GM18507 (cell line): ENCODE measurements at places on chromosomes 1 and 21.
A peak's percentile ranks its signal among the peaks of the same experiment; 100 is the strongest.

DNA sequence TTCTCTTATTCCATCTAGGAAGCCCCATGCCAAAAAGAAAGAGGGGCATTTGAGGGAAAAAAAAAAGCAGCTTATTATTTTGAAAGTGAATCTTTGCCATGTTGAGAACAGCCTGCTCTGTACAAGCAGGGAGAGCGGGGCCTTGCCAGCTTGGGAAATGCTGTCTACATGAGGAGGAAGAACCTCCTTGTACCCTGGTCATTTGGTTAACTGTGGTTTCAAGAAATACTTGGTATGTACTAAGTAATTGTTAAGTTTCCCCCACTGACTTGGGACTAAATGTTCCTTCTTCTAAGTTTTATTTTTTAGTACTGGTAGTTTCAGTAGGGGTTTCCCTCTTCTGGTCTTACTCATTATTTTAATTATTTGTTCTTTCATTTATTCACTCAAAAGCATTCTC is 144.1 kb upstream of the HOOK1 start:
- no peak for DNase-seq

DNA sequence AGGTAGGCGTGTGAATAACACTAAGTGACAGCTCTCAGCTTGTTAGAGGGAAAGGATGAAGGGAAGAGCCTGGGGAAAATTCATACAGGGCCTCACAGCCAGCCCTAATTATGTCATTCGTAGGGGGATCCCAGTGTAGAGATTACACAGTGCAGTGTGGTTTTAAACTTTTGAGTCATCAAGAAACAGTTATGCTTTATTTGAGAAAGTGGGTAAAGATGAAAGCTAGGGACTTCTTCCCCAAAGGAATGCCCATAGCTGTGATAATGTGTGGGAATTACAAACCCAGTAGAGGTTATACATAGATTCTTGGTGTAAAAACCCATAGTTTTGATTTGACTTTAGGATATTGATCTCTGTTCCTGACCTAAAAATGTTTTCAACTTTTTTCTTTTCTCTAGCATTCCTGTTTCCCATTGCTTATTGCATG is 1.9 kb downstream of the TTF2 start:
- DNase-seq, result no peak

DNA sequence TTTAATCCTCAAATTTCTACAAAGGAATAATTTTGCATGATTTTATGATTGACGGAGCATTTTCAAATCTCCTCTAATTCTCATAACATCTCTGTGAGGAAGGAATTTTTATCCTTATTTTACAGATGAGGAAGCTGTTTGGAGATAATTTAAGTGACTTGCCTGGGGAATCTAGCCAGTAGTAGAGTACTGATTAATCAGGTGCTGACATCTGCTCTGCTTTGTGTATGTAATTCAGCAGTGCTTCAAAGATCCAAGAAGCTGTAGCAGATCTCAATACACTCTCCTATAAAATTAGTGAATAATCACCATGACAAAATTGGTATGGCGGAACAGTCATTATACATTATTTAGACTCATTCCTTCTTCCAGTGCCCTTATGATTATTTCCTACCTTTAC is 46.0 kb downstream of the DPH5 start:
- no peak for DNase-seq

- DNase-seq, result no peak
Observed at GRCh38 chr1:81209461-81209860, 591.3 kb upstream of the ADGRL2 start.

DNA sequence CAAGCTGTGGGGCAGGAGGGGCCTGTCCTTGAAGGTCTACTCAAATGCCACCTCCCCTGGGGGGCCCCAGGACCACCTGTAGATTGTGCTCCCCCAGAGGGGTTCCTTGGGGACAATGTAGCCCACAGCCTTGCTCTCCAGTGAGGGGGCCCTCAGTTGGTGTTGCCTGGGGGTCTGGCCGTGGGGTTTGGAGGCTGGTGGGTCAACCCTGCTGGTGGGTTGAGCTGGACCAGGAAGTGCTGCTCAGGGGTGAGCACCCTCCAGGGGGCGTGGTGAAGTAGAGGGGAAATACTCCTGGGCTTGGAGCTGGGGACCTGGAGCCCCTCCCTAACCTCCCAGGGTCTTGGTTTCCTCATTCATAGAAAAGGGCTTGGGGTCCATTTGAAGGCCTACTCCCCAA is 143.6 kb upstream of the WNT4 start:
- DNase-seq, result no peak

DNA sequence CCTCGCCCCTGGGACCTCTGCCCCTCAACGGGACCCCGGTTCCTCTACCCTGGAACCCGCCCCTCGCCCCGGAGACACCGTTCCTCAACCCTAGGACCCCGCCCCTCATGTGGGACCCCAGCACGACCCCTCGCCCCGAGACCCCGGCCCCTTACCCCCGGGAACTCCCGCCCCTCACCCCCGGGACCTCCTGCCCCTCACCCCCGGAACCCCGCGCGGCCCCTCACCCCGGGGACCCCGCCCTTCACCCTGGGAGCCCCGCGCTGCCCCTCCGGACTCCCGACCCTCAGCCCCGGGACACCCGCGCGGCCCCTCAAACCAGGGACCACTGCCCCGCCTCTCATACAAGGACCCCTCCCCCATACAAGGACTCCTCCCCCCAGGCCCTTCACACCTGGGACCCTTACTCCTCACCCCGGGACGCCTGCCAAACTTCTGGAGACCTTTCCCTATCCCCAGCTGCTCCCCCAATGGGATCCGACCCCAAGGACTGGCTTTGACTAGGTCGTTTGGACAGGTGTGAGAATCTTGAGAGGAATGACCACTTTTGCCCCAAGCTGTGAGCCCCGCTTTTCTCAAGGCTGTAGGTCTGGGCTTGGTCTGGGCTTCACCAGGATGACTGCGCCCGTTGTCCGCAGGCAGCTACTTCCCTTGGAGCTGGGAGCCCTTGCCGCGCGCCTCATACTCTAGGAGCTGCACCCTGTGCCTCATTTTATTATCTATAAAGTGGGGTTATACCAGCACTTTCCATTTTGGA is 843 bp downstream of the DIP2A start:
- DNase-seq, result no peak

DNA sequence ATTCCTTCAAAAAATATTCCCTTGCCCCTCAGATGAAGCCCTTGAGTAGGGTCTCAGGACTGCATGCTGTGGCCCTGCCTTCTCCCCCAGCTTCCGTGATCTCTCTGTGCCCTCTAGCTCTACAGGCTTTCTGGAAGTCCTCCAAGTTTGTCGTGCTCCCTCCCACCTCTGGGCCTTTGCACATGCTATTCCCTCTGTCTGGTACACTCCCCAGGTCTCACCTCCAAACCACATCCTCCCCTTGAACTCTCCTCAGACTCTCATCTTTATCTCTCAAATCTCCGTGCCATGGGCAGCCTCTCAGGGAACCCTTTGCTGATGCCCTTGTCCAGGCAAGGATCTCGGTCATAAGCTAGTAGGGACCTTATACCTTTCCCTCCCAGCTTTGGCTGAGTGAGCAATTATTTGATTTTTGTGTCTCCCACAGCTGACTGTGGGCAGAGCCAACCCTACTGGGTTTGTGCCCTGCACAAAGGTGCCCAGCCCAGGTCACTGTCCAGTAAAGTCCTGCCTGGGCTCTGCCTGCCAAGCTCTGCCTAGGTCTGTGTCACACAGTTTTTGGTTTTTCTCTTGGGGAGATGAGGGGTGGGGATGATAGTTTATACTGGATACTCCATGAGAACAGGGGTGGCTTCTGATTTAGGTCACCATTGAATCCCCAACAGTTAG is 188.1 kb downstream of the ZNF281 start:
- DNase-seq, result no peak

DNA sequence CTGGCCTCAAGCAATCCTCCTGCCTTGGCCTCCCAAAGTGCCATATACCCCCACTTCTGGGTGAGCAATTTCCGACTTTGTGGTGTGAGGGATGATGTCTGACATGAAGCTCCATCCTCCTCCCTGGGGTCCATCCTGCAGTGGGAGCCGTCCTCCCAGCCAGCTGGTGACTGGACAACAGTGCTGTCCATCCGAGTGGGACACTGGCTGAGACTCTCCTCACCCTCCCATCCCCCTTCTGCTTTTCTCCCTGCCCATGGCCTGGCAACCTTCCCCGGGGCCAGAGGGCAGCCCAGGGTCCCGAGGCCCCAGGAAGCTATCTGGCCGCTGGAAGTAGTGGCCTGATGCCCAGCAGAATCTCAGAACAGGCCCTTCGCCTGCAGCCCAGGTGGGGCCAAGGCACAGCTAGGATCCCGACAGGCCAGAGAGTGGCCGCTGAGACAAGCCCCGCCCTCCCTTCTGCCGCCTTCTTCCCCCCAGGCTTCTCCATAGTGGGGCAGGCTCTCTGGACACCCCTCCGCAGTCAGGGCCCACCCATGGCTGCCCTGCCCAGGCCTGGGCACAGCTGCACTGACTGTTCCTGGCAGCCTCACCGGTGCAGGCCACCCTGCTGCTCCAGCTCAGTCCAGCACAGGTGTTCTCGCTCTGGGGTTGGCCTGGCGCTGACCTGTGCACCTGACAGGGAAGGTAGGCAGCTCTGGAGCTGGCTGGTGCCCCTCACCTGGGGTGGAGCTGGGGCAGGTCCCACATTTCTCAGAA is 8.4 kb upstream of the FAAP20 start:
- no peak for DNase-seq

DNA sequence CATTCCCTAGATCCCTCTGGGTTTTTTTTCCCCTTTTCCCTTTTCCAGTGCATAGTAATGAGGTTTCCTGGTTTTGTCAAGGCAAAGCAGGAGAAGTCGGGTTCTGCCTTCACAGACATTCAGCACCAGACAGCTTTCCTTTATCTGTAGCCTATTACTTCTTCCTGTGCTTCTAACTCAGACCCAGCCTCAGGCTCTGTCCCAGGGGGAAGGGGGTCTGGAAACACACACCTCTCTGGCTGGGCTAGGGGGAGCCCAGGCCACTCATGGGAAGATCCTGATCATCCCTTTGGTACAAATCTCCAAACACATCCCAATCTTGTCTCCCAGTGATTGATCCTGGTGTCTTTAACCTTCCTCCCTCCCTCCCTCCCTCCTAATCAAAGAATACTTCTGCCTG is 656.4 kb downstream of the LMO4 start:
- DNase-seq, result no peak

DNA sequence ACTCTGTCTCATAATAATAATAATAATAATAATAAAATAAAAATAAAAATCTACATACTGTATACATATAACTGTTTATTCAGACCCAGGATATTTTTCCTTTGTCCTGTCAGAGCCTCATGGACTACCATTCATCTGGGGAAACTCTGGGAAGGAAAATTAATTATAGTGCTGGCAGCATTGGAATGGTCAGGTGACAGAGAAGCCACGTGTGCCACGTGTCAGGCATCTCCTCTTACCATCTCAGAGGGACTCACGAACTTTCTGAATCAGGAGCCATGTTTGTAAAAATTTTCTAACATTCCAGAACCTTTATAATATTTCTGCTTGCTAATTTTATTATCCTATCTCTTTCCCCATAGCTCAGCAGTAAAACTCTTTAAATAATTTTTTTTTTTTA is 97.8 kb upstream of the HNRNPU start:
- no peak for DNase-seq

- DNase-seq, result no peak
Observed at GRCh38 chr1:184743062-184743756, 11.4 kb downstream of the EDEM3 start.

DNA sequence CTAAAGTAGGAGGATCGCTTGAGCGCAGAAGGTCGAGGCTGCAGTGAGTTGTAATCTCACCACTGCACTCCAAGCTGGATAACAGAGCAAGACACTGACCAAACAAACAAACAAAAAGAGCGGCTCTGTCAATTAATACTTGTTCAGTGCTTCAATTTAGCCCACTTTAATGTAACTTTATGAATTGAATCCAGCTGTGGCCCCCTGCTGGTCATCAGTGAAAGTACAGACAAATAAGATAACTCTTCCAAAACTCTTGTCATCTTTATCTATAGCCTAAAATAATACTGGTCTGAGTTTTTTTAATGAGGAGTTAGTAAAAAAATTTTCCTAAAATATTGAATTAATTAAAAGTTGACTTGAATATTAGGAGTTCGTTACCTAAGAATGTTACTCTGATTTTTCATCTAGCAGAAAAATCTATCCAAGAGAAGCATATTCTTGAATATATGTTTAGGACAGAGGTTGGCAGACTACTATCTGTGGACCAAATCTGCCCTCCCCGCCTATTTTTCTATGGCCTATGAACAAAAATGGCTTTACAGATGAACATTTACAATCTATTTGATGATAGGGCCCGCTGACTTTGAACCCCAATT is 26.1 kb downstream of the ATP5PF start:
- DNase-seq, result peak; percentile 28

- DNase-seq, result no peak
Observed at GRCh38 chr21:40556442-40556968, 290.5 kb downstream of the DSCAM start.

GRCh38 chr1:151060007-151060656 is at the start of gene MLLT11:
Gene MLLT11 (plus strand): TSS chr1:151060397. CDS start chr1:151067225, 6,828 bp downstream.
- DNase-seq, result no peak

DNA sequence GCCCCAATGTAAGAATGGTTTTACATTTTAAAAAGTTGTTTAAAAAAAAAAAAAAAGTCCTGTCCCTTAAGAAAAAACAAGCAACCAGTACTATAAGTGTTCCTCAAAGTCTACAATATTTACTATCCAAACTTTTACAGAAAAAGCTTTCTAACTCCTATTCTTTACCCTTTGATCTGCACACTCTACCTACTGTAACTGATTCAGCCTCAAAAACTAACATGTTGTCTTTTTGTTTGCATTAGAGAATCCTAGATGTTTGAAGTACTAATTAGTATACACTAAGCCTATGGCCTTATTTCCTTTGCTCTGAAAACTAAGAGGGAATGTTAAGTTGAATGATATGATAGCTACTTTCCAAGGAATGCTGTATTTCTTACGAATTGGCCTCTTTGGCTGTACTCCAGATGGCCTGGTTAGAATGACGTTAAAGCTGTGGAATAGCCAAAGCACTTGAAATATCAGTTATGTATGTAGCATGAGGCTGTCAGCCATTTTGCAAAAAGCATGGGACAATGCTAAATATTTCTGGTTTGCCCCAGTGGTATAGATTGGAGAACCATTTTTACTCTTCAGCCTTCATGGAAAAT is 234.8 kb downstream of the GPR52 start:
- DNase-seq, result no peak

- no peak for DNase-seq
Observed at GRCh38 chr1:5570931-5571330, 421.3 kb downstream of the NPHP4 start.

GRCh38 chr1:205052690-205053089 is 9.7 kb downstream of the CNTN2 start:
- DNase-seq, result no peak

- no peak for DNase-seq
Observed at GRCh38 chr1:170226767-170227166, 81.0 kb downstream of the NTMT2 start.
